ENCODE measurements at places on chromosomes 7 and 10.

GRCh38 chr7:134623193-134623592, 23.5 kb upstream of the BPGM start:
- DNase-seq: no peak

- no peak for DNase-seq
Measured at GRCh38 chr10:36779238-36779846, 346.1 kb upstream of the ANKRD30A start.

DNA sequence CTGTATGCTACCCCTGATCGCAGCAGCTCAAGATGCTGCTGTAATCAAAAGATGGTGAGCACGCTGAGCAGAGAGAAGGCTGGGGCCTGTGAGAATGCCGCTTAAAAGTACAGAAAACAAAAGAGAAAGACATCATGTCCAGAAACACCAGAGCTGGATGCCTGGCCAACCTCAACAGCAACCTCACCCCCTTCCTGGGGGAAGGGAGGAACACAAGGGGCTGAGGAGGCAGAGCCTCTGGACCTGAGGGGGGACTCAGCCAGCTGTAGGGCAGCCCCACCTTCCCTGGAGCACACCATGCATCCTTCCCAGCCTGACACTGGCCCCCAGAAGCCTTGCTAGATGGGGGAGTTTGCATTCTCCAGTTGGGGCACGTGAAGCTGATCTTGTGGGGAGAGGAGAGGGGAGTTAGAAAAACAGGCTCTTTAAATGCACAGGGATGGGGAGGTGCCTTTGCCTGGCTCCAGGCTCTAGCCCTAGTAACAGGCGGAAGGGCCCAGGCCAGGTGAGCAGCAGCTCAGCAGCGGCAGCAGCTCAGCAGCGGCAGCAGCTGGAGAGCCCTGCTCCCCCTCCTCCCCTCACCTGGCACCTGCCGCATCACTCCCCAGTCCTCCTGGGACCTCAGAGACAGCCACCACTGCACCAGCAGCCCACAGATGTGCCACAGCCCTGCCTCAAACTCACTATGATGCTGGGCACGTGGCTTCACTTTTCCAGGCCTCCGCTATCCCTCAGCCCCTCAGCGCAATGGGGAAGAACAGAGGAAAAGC, 156.3 kb downstream of the NEURL1 start:
- DNase-seq: no peak

GRCh38 chr7:5396542-5396941, 27.1 kb downstream of the TNRC18 start:
- peak; percentile 88 for DNase-seq

- no peak for DNase-seq
Measured at GRCh38 chr10:33067481-33067880, 109.5 kb upstream of the ITGB1 start.

DNA sequence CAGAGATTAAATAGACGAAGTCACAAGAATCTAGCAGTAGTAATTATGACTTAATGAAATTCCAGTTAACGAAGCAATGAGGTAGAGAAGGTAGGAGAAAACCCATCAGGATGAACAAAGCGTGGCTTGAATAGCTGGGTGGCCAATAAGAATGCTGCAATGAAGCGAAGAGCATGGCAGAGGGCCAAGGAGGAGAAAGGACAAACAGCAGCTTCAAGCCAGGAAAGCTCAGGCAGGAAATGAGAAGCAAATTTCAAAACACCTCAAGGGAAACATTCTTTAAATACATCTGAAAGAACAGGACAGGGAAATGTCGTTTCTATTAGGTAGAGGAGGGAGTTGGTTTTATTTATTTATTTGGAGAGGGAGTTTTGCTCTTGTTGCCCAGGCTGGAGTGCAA, 122.5 kb downstream of the KIAA1217 start:
- DNase-seq: no peak

DNA sequence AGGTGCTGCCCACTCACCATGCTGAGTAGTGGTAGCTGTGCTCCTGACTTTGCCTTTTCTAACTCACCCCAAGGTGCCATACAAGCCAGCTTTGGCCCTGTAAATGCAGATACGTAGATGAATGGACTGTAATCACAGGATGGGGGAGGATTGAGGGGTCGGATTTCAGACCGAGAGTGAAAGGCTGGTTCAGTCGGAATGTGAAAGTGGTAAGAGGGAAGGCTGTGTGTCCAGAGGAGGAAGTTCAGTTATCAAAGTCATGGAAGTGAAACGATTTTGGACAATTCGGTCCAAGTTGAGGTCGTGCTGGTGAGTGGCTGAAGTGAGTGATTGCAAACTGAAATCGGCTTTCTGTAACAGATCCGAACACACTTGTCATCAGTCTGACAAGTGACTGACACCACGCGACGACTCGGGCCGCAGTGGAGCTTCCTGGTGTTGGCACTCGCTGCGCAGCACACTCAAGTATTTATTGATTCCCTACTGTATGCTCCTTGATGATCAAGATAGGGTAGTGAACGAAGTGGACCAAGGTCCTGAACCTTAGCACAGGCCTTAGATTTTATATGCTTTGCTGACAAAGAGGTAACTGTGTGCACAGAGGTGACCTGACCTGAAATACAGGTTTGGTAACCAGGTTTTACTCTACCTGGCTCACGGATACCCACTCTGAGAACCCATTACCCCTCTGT, 10.5 kb downstream of the ZNF282 start:
- peak; percentile 64 for DNase-seq

- DNase-seq: no peak
Measured at GRCh38 chr7:134710854-134711624, 64.4 kb downstream of the BPGM start.

GRCh38 chr7:41339913-41340676, 362.8 kb downstream of the INHBA start:
- no peak for DNase-seq

DNA sequence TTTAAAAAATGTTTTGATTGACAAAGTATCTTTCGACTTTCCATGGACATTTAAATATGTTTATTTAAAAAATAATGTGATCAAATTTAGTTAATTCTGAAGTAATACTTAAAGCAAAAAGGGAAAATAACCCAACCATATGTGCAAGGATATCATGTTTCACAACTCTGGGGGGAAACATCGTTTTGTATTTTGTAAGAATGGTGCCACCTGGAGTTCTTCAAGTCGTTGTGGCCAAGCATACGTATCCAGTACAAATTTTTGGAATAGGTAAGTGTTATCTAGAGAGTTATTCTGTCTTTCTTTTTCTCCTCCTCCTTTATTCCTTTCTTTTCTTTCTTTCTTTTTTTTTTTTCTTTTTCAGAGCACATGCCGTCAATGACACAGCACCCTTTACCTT, 176.2 kb upstream of the CSTF2T start:
- no peak for DNase-seq

DNA sequence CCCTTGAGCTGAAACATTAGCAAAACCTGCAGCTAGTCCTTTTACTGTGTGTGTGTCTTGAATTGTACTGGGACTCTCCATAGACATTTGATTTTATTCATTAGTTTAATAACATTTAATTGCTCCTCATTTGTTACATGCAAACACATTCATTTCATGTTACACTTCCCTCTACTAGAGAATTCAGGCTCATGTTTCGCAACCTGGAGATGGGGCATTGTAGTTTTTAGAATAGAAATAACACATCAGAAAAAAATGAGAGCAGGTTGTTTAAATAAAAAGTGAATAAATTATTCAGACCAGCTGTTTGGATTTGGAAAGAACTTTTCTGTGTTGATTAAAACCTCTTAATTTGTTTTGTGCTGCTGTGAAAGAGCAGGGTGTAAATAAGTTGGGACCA, 243.9 kb downstream of the ETV1 start:
- no peak for DNase-seq

GRCh38 chr7:134355927-134356326, 39.2 kb upstream of the SLC35B4 start:
- no peak for DNase-seq

DNA sequence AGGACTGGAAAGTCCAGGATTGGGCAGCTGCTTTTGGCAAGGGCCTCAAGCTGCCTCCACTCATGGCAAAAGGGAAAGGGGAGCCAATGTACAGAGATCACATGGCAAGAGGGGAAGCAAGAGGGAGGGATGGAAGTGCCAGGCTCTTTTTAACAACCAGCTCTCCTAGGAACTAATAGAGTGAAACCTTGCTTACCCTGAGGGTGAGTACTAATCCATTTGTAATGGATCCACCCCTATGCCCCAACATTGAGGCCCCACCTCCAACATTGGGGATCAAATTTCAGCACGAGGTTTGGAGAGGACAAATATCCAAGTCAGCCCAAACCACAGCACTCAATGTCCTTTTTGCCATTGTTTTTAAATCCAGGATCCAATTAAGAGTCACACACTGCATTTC, 12.5 kb downstream of the HABP2 start:
- no peak for DNase-seq

DNA sequence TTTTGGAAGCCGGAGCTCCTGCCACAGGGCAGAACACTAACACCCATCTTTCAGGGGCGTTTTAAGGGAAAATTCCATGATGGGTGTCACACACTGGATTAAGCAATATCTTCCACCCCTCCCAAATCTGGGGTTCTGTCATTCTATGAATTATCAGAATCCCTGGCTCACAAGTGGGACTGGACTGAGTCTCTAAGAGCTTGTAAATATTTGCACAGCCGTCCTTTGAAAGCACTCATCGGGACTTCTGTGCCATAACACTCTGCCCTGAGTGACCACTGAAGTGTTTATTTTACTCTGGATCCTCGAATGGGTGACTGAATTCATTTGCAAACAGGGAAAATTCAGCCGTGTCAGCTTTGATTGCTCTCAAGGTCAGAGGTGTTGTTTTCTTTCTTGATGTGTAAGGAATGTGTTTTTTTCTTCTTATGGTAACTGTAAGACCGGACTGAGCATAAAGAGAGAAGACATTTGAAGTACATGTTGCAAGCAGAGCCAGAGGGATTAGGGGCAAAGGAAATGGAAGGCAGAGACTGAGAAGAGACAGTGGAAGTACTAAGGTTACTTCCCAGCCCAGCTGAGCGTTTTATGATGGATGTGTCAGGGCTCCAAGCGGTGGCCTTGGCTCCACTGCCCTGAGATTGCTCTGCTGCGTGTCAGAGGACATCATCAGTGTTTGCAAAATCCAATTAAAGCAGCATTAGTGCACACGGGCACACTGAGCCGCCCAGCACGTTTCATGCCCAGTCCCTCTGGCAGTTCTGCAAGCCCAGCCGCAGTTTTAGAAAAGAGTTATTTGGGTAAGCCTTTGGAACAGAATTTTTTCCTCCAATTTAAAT, 17.7 kb upstream of the GTPBP4 start:
- DNase-seq: no peak
